Stimulated activated CD8-positive, alpha-beta memory T cell treated with anti-CD3 and anti-CD28 coated beads, Interleukin-15, amount 100 ng/mL, for 48 hours (primary cell): ENCODE measurements at places on chromosomes 6 and 20.

DNA sequence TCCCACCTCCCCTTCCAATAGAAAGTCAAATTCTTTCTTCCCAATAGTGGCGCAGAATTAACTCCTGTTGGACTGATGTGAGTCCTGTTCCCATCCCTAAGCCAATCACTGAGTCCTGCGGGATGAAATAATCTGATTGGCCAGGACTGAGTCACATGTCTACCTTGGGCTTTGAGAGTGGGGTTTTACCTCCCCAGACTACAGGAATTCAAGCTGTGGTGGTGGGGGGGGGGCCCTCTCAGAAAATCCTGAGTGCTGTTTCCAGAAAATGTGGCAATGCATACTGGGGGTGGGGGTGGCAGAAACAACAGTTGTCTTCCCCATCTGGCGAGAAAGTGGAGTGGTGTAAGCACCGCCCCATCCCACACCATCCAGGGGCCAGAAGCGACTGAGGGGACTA, 65.7 kb downstream of the CTCFL start:
- DNase-seq, result no peak

- no peak for DNase-seq
These were observed 9.0 kb downstream of the LRP11 start for GRCh38 chr6:149855040-149855654.

DNA sequence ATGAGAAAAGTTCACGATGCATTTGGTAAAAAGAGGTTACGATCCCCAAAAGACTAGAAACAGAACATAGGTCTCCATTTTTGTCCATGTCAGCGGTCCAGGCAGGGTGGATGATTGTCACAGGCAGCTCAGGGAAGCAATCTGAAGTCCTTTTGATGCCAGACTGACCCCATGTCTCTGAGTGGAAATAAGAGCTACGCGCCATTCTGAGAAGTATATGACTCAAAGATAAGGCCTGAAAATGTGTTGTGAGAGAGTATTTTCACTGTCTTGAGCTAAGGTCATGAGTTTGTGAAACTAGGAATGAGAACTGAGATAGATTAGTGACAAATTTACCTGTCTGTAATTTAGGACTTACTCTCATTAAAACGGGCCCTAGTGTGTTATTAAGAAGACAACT, 69.5 kb downstream of the LYRM4 start:
- no peak for DNase-seq

GRCh38 chr20:63522981-63523611, 2.5 kb downstream of the PPDPF start:
- no peak for DNase-seq

DNA sequence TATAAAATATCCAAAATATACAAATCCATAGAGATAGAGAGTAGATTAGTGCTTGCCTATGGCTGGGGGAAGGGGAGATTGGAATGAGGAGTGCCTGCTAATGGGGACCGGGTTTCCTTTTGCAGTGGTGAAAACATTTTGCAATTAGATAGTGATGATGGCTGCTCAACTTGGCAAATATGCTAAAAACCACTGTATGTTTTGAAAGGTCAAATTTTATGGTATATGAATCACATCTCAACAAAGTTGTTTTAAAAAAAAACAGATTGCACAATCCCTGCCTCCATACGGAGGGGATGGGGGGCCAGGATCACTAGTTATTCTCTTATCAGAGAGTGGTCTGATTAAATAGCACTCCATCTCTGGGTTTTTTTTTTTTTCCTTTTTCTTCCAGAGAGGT, 76.9 kb upstream of the RIPOR2 start:
- DNase-seq, result no peak

DNA sequence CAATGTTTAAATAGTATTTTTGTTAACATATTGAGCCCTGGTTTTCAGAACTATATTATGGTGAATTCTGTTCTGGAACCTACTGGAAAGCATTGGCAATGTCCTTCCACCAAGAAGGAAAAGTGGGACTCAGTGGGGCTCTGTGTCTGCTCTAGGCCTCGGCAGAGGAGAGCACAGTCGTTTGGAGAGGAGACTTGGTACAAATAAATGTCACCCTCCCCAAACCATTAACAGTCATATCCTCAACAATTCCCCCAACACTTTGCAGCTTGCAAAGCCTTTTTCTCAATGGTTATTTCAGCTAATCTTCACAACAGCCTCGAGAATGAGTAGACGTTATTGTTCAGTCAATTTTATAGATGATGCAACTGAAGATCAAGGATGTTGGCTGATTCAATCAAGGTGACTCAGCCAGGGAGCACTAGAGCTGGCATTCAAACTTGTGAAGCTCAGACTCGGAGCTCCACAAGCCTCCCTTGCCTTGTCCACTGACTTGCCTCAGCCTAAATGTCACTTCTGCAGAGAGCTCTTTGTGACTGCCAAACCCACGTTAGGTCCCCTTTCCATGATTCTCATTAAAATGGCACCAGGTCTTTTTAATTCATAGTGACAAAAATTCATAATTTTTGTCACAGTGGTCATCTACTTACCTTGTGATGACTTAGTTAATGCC, 60.6 kb downstream of the TOX2 start:
- no peak for DNase-seq

DNA sequence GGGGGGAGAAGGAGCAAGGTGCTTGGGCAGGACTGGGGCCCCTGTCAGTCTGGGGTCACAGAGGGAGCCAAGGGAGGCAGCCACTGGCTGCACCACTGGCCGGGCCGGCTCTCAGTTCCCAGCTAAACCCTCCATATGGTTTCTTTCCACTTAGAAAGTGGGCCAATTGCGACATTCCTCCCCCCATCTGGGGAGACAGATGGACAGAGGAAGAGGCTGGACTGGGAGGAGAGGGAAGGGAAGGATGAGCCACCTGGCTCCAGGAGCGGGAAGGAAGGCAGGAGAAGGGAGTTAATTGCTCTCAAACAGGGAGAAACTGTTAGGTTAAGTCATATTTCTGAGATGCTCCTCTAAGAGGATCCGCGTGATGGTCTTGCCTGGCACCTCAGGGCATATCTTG, 82.2 kb downstream of the GRM4 start:
- DNase-seq, result no peak

- DNase-seq, result peak; percentile 43
These were observed 4.6 kb upstream of the LSM14B start for GRCh38 chr20:62117658-62118057.

GRCh38 chr20:4443016-4443415, 278.7 kb upstream of the PRND start:
- no peak for DNase-seq

DNA sequence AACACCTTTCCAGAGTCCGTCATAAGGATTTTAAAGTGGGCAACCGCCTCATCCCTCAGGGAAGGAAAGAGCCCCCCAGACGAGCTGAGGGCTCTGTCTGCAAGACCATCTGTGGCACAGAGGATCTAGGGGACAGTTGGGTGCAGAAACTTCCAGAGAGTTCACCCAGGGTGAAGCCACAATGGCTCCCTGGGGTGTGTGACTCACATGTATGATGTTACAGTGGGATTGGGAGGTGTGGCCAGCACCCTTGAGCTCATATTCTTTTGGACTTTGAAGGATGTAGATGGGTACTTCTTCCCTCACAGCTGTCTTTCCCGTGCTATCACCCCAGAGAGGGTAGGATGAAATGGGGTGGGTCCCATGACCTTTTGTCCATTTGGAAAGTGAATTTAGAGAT, 95.5 kb downstream of the NCR2 start:
- no peak for DNase-seq

GRCh38 chr20:6122111-6122872, 538 bp downstream of the FERMT1 start:
- no peak for DNase-seq

DNA sequence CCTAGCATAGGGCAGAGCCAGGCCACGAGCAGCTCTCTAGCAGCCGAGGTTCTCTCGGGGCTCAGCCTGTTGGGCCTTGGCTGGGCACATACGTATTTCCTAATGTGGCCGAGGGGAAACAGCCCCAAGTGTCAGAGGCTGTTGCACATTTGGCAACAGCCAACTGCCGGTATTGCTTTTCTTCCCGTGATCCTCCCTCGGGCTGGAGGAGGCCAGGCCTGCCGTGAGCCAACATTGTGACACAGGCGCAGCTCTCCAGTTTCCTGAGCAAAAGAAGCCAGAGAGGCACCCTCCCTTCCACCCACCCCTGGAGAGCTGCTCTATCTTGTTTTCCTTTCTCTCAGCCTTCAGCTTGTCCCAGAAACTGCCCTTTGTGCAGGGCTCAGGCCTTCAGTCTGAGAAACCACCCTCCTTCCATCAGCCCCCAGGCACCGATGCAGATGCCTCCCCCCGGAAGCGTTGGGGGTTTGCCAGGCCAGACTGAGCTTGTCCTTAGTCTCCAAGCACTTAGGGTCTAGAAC, 5.1 kb upstream of the BPI start:
- no peak for DNase-seq

- no peak for DNase-seq
These were observed 16.9 kb upstream of the RFPL4B start for GRCh38 chr6:112330071-112330878.
